Mesothelial cell of epicardium (in vitro differentiated cells): ENCODE measurements at places on chromosomes 13 and 19.

DNA sequence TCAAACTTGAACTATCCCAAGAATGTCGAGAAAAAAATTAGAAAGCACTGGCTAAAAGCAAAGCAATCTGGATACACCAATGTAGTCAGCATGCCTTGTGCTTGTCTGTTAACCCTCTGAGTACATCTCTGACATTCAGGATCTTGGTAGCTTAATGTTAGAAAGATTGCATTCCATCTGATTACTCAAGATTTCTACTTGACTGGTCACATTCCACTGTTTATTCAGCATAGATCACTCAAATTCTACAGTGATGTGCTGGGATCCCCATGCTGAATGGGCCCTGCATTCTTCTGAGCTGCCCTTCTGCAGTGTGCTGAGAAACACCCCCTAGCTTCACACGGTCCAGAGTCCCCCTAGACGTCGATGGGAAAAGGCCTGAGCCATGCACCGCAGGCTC lies 295.4 kb upstream of the MAB21L1 start:
- no peak overlapping the region for H3K4me3 ChIP-seq
- peaks cover 2% of the 10 kb centered on the region for H3K36me3 ChIP-seq
- peak overlapping the region; percentile 92 for H3K27ac ChIP-seq

DNA sequence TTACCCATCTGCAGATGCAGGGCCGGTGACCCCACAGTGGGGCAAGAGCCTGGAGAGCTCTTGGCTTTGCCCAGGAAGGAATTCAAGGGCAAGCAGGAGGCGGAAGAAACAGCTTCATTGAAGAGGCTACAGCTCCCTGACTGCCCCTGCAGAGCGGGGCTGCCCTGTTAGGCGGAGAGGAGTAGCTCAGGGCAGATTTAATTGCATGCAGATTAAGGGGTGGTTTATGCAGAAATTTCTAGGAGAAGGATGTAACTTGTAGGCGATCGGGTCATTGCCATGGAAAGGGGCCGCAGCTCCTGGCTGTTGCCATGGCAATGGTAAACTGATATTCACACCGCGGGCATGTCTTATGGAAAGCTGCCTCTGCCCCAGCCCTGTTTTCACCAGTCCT lies 94.1 kb downstream of the ATP11A start:
- DNase-seq = no peak
- H3K4me3 ChIP-seq = no peak overlapping the region
- peaks cover 26% of the 10 kb centered on the region for H3K4me1 ChIP-seq
- no peaks in the 10 kb centered on the region for H3K27me3 ChIP-seq
- H3K36me3 ChIP-seq = peaks cover 23% of the 10 kb centered on the region

DNA sequence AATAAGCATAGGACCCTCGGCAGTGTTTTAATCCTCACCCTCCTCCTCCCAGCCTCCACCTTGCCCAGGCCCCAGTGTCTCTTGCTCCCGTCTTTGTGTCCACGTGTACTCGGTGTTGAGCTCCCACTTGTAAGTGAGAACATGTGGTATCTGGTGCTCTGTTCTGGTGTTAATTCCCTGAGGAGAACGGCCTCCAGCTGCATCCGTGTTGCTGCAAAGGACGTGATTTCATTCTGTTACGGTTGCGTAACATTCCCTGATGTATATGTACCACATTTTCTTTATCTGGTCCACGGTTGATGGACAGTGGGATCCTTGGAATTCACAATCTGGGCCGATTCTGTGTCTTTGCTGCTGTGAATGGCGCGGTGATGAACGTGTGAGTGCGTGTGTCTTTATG lies 44.7 kb upstream of the TFDP1 start:
- H3K4me1 ChIP-seq = peaks cover 18% of the 10 kb centered on the region
- H3K27ac ChIP-seq = no peak overlapping the region
- H3K36me3 ChIP-seq = peaks cover 44% of the 10 kb centered on the region
- H3K4me3 ChIP-seq = no peak overlapping the region
- H3K27me3 ChIP-seq = no peaks in the 10 kb centered on the region

GRCh38 chr19:52664461-52664860 lies 26.3 kb upstream of the ZNF83 start:
- no peak overlapping the region for H3K4me3 ChIP-seq
- DNase-seq = no peak
- H3K4me1 ChIP-seq = peaks cover 8% of the 10 kb centered on the region
- no peaks in the 10 kb centered on the region for H3K27me3 ChIP-seq
- peak overlapping the region; percentile 16 for H3K27ac ChIP-seq
- peaks cover 17% of the 10 kb centered on the region for H3K36me3 ChIP-seq

GRCh38 chr19:30490760-30491159 lies 118.6 kb downstream of the ZNF536 start:
- H3K27me3 ChIP-seq = peaks cover 44% of the 10 kb centered on the region
- H3K4me3 ChIP-seq = no peak overlapping the region
- H3K36me3 ChIP-seq = no peaks in the 10 kb centered on the region
- H3K4me1 ChIP-seq = peaks cover 19% of the 10 kb centered on the region
- H3K27ac ChIP-seq = no peak overlapping the region

GRCh38 chr13:112669881-112670499 lies 19.8 kb upstream of the ATP11A start:
- H3K27me3 ChIP-seq = no peaks in the 10 kb centered on the region
- H3K4me1 ChIP-seq = peaks cover 8% of the 10 kb centered on the region
- H3K36me3 ChIP-seq = no peaks in the 10 kb centered on the region

DNA sequence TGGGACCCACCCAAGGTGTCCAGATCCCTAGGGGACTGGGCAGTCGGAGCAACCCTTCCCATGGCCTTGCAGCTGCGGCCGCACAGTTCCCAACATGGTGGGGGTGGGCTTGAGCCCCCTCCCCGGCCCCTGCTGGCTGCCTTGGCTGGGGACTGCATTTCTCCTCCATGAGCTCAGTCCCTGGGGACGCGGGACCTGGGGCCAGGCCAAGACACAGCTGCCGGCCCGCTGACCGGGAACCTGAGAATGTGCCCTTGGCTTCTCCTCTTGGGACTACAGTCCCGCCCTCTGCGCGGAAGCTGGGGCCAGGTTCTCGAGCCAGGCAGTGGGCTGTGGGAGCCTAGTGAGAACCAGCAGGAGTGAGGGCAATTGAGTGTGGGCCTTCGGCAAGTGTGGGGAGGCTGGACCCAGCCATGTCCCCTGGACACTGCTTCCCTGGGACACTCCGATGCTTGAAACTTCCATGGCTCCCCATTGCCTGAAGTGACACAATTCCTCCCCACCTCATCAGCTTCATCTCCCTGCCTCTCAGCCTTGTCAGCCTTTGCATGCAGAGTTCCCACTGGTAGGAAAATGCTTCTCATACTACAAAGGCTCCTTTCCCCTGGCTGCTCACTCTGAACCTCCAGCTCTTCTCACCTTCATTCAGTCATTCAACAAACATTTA lies 13.1 kb upstream of the NOTCH3 start:
- H3K4me3 ChIP-seq = no peak overlapping the region
- no peaks in the 10 kb centered on the region for H3K4me1 ChIP-seq
- H3K36me3 ChIP-seq = no peaks in the 10 kb centered on the region
- no peak overlapping the region for H3K27ac ChIP-seq

- H3K4me3 ChIP-seq = no peak overlapping the region
- H3K4me1 ChIP-seq = peaks cover 6% of the 10 kb centered on the region
- H3K36me3 ChIP-seq = peaks cover 10% of the 10 kb centered on the region
- no peak for DNase-seq
These were observed 103.0 kb downstream of the SUCLA2 start for GRCh38 chr13:47898080-47898479.

DNA sequence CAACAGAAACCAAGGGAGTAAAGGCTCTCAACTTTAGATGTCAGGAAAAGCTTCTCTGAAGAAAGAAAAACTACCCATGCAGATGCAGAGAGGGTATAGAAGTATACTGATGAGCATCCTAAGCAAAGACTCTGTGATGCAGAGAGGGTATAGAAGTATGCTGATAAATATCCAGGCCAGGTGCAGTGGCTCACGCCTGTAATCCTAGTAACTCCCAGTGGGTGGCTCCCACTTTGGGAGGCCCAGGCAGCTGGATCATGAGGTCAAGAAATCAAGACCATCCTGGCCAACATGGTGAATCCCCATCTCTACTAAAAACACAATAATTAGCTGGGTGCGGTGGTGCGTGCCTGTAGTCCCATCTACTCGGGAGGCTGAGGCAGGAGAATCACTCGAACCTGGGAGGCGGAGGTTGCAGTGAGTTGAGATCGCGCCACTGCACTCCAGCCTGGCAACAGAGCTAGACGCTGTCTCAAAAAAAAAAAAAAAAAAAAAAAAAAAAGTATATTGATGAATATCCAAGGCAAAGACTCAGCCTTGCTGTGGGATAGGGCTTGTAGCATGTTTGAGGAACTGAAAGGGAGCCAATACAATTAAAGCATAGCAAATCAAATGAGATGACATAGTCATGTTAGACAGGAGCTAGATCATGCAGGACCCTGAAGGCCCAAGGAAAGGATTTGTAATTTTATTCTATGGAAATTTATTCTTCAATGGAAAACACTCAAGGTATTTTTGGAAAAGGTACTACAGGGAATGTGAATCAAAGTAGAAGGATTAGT lies 14.9 kb downstream of the UBL3 start:
- H3K27ac ChIP-seq = no peak overlapping the region
- H3K4me3 ChIP-seq = no peak overlapping the region
- peaks cover 40% of the 10 kb centered on the region for H3K4me1 ChIP-seq
- H3K27me3 ChIP-seq = no peaks in the 10 kb centered on the region
- no peaks in the 10 kb centered on the region for H3K36me3 ChIP-seq

DNA sequence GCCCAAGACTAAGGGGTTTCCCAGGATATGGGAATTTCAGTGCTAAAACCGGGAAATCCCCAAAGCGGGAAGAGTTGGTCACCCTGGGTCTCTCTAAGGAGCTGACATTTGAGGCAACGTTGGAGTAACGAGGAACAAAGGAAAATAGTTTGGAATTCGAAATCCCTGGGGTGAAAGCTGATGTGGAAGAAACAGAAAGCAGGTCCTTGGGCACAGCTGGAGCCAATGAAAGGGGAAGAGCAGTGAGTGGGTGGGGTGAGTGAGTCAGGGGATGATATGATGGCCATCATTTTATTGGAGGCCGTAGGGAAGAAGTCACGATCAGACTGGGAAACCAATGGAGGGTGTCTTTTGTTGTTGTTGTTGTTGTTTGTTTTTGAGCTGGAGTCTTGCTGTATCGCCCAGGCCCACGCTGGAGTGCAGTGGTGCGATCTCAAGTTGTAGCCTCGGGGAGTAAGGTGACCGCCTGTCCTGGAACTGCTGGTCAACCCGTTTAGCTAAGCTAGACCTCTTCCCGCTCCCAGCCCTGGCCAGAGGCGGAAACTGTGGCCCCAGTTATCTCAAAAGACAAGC lies 3.4 kb upstream of the RFX2 start:
- H3K27ac ChIP-seq = no peak overlapping the region
- no peak overlapping the region for H3K4me3 ChIP-seq
- H3K4me1 ChIP-seq = peaks cover 10% of the 10 kb centered on the region

GRCh38 chr19:50224986-50225747 lies 21.7 kb downstream of the MYH14 start:
- H3K4me3 ChIP-seq = no peak overlapping the region
- no peaks in the 10 kb centered on the region for H3K4me1 ChIP-seq
- no peak overlapping the region for H3K27ac ChIP-seq

DNA sequence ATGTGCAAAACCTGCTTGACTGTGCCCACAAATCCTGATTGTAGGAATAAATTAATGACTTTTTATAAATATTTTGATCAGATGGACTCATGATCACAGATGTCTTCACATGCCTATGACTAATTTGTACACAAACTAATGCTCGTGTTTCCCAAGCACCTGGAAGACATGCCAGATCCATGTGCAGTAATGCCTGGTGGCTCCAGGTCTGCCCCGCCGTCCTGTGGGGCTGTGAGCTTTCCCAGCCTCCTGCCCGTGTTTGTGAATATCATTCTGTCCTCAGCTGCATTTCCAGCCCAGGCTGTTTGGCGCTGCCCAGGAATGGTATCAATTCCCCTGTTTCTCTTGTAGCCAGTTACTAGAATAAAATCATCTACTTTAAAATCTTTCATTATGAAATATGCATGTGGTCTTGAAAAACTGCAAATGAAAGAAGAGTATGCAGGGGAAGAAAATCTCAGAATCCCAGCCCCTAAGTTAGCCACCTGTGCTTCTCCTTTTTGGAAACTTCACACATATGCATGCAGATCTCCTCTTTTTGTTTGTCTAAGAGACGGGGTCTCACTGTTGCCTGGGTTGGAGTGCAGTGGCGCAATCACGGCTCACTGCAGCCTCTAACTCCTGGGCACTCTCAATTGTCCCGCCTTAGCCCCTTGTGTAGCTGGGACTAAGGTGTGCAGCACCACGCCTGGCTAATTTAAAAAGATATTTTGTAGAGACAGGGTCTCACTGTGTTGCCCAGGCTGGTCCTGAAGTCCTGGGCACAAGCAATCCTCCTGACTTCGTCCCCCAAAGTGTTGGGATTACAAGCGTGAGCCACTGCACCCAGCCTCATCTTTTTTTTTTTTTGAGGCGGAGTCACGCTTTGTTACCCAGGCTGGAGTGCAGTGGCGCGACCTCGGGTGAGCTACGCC lies 6.2 kb downstream of the RPL28 start:
- no peak overlapping the region for H3K27ac ChIP-seq
- H3K27me3 ChIP-seq = no peaks in the 10 kb centered on the region
- no peak for DNase-seq

GRCh38 chr13:110338441-110339101 lies 31.5 kb downstream of the COL4A2 start:
- peak overlapping the region; percentile 98 for H3K27ac ChIP-seq
- H3K4me3 ChIP-seq = no peak overlapping the region
- H3K36me3 ChIP-seq = peaks cover 18% of the 10 kb centered on the region
- peaks cover 44% of the 10 kb centered on the region for H3K4me1 ChIP-seq

GRCh38 chr13:48888613-48889012 lies 87.1 kb upstream of the FNDC3A start:
- no peak for DNase-seq
- no peak overlapping the region for H3K4me3 ChIP-seq
- H3K36me3 ChIP-seq = no peaks in the 10 kb centered on the region
- no peaks in the 10 kb centered on the region for H3K4me1 ChIP-seq

DNA sequence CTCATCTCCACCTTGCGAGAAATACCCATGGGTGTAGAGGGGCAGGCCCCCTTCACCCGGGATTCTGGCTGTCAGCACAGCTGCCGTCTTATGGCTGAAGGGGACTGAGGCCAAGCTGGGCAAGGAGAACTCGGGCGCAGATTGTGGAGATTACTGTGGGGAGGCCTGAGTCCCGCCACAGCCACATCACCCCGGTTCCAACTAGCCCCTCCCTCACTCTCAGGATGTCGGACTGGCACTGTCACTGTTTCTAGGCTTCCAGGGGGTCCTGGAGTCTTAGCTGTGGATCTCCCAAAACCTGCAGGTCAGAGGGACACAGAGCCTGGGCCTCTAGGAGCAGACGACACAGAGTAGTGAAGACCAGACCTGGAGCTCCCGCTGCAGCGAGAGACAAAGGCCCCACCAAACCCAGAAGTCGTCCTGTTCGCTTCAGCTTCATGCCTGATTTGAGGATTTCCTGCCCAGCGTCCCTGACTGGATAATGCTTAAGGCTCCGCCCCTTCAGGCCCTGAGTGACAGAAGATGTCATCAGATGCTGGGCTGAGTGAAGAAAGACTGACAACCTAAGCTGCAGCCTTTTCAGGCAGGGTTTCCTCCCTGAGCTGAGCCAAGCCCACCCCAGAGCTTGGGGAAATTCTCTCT lies 55.8 kb downstream of the ZNF93 start:
- no peaks in the 10 kb centered on the region for H3K27me3 ChIP-seq
- no peak overlapping the region for H3K4me3 ChIP-seq
- H3K4me1 ChIP-seq = no peaks in the 10 kb centered on the region
- H3K36me3 ChIP-seq = no peaks in the 10 kb centered on the region
- H3K27ac ChIP-seq = no peak overlapping the region
- no peak for DNase-seq

GRCh38 chr19:6233827-6234511 lies 45.8 kb downstream of the MLLT1 start:
- no peak overlapping the region for H3K4me3 ChIP-seq
- peak; percentile 20 for DNase-seq
- peak overlapping the region; percentile 50 for H3K27ac ChIP-seq
- no peaks in the 10 kb centered on the region for H3K27me3 ChIP-seq
- peaks cover 10% of the 10 kb centered on the region for H3K36me3 ChIP-seq
